ENCODE measurements at places on chromosomes 6 and 20. TPM values are rescaled to one million over a fixed set of nuclear protein-coding genes. Genes with fewer than 3 reads are reported as not detected.

The SLC12A5 gene
- polyA plus RNA-seq = 1.0 TPM

GRCh38 chr6:39493174-39493573 is 170.7 kb upstream of the KCNK16 start:
- H3K4me3 ChIP-seq = no peak overlapping the region
- H3K27me3 ChIP-seq = peaks cover 7% of the 10 kb centered on the region

- H3K27me3 ChIP-seq = no peaks in the 10 kb centered on the region
- H3K4me1 ChIP-seq = no peaks in the 10 kb centered on the region
- no peaks in the 10 kb centered on the region for H3K36me3 ChIP-seq
- no peak overlapping the region for H3K4me3 ChIP-seq
- H3K27ac ChIP-seq = no peak overlapping the region
These were observed 123.3 kb upstream of the GGTLC1 start for GRCh38 chr20:24111858-24112257.

GRCh38 chr6:14770040-14770439 is 475.8 kb upstream of the JARID2 start:
- DNase-seq = no peak
- H3K36me3 ChIP-seq = no peaks in the 10 kb centered on the region
- H3K27ac ChIP-seq = no peak overlapping the region

GRCh38 chr6:52548353-52548713 is 28.5 kb downstream of the TRAM2 start:
- H3K4me1 ChIP-seq = peaks cover 67% of the 10 kb centered on the region
- H3K4me3 ChIP-seq = no peak overlapping the region
- no peak overlapping the region for H3K27ac ChIP-seq
- H3K27me3 ChIP-seq = no peaks in the 10 kb centered on the region
- H3K36me3 ChIP-seq = no peaks in the 10 kb centered on the region

The SLC22A7 gene
- not detected for polyA plus RNA-seq

GRCh38 chr6:149118737-149119653 is 198.5 kb upstream of the TAB2 start:
- no peaks in the 10 kb centered on the region for H3K36me3 ChIP-seq
- peaks cover 5% of the 10 kb centered on the region for H3K27me3 ChIP-seq
- DNase-seq = no peak
- H3K4me1 ChIP-seq = no peaks in the 10 kb centered on the region
- no peak overlapping the region for H3K27ac ChIP-seq
- no peak overlapping the region for H3K4me3 ChIP-seq

GRCh38 chr6:147285087-147285855 is 81.1 kb downstream of the STXBP5 start:
- H3K4me1 ChIP-seq = peaks cover 35% of the 10 kb centered on the region
- no peak for DNase-seq
- H3K27ac ChIP-seq = no peak overlapping the region
- no peak overlapping the region for H3K4me3 ChIP-seq
- H3K27me3 ChIP-seq = no peaks in the 10 kb centered on the region
- H3K36me3 ChIP-seq = peaks cover 14% of the 10 kb centered on the region

The PTCHD4 gene
- not detected for polyA plus RNA-seq

GRCh38 chr20:59829054-59829785 is 104.2 kb downstream of the SYCP2 start:
- DNase-seq = no peak
- H3K27me3 ChIP-seq = peaks cover 4% of the 10 kb centered on the region
- no peaks in the 10 kb centered on the region for H3K36me3 ChIP-seq
- no peaks in the 10 kb centered on the region for H3K4me1 ChIP-seq
- H3K4me3 ChIP-seq = no peak overlapping the region
- H3K27ac ChIP-seq = no peak overlapping the region

- H3K27ac ChIP-seq = no peak overlapping the region
- no peak for DNase-seq
- peaks cover 37% of the 10 kb centered on the region for H3K4me1 ChIP-seq
- peaks cover 2% of the 10 kb centered on the region for H3K27me3 ChIP-seq
- no peaks in the 10 kb centered on the region for H3K36me3 ChIP-seq
These were observed 7.9 kb downstream of the ZNF76 start for GRCh38 chr6:35267446-35267845.

DNA sequence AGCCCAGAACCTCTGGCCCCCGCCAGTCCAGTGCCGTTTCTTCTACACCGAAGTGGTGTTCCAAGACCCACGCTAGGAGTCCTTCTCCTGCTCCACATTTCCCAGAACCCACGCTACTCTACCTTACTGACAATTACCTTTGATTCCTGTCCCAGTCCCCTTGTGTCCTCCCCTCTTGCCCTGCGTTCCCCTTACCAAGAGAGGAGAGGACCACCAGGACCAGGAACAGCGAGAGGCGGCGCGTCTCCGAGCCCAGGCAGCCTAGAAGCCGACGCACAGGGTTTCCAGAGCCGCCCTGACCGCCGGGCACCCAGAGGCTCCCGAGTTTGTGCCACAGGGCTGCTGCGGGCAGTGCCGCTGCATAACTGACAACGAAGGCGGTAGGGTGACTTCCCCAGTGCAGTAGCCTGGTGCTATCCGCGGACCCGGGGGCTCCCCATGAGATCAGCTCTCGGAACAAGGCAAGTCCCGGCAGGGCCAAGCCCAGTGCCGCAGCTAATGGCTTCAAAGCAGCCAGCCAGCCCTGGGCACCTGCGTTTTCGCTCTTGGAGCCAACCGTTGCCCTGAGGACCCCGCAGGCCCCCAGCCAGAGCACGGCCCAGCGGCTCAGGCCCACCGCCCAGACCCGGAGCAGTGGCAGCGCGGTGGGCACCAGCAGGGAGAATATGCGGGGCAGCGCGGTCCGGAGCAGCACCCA is 512 bp downstream of the TAP1 start:
- peak overlapping the region; percentile 93 for H3K4me3 ChIP-seq
- peak; percentile 60 for DNase-seq
- peaks cover 75% of the 10 kb centered on the region for H3K4me1 ChIP-seq
- peaks cover 27% of the 10 kb centered on the region for H3K36me3 ChIP-seq

- H3K27me3 ChIP-seq = peaks cover 2% of the 10 kb centered on the region
- H3K27ac ChIP-seq = no peak overlapping the region
- no peak overlapping the region for H3K4me3 ChIP-seq
These were observed 52.4 kb downstream of the TIAM2 start for GRCh38 chr6:155047523-155047922.

The AHI1 gene
- polyA plus RNA-seq = 4.5 TPM

DNA sequence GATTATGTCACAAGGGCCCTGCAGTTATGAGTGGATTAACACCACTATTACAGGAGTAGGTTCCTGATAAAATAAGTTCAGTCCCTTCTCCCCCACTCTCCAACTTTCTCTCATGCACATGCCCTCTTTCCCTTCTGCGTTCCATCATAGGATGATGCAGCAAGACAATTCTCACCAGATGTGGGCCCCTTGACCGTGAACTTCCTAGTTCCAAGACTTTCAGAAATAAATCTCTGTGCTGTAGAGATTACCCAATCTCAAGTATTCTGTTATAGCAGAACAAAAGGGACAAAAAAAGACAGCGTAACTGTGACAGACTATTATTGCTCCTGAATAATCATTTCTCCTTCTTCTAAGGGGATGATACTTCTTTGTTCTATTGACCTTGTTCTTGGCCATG is 33.8 kb upstream of the TMEM244 start:
- H3K4me3 ChIP-seq = no peak overlapping the region
- H3K4me1 ChIP-seq = no peaks in the 10 kb centered on the region
- no peaks in the 10 kb centered on the region for H3K36me3 ChIP-seq
- no peak overlapping the region for H3K27ac ChIP-seq
- no peak for DNase-seq

GRCh38 chr6:157461000-157461915 is 80.3 kb downstream of the ZDHHC14 start:
- peak overlapping the region; percentile 85 for H3K27ac ChIP-seq
- DNase-seq = peak; percentile 58
- peak overlapping the region; percentile 52 for H3K4me3 ChIP-seq
- peaks cover 30% of the 10 kb centered on the region for H3K4me1 ChIP-seq
- peaks cover 2% of the 10 kb centered on the region for H3K27me3 ChIP-seq
- H3K36me3 ChIP-seq = no peaks in the 10 kb centered on the region

DNA sequence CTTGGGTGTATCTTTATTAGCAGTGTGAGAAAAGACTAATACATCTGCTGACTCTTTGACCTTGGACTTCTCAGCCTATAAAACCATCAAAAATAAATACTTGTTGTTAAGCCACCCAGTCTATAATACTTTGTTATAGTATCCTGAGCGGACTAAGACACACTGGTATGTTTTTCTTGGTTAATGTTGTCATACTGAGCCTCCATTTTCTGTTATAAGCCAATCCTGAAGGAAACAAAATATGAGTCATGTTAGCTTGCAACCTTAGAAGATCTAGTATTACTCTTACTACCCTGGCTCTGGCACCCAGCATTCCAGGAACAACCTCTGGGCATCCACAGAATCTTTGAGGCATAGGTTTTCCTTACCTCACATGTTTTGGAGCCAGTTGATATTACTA is 307.2 kb downstream of the FRK start:
- no peak overlapping the region for H3K4me3 ChIP-seq
- no peak for DNase-seq
- H3K4me1 ChIP-seq = no peaks in the 10 kb centered on the region
- H3K36me3 ChIP-seq = no peaks in the 10 kb centered on the region
- no peak overlapping the region for H3K27ac ChIP-seq

The SMPDL3A gene
- polyA plus RNA-seq = 1.2 TPM

Measured in immature natural killer cell (primary cell).